ENCODE measurements at places on chromosomes 4 and X.

DNA sequence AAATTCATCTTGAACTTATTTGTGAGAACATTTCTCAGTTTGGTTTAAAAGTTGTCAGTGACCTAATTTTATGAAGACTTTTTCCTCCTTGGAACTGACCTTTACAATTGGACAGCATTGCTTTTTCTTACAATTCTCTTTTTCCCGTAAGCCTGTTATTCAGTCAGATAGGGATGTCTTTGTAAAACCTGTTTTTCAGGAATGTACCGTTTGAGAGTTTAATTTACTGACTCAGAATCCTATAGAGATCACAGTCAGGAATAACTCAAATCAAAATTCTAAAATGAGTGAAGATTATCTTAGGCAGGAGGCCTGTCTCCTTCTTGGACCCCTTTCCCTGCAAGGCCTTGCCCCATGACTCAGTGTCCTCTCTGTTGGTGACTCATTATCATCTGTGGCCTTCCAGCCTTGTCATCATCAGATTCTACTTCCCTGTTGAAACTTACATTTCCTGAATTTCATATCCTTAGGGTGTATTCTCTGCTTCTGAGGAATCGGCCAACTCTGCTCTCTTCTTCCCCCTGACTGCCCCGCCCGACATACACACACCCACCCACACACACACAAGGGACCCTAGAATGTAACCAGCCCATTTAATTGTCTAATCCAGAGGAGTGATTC, 99.8 kb downstream of the ARHGAP10 start:
- DNase-seq: peak; percentile 29

- DNase-seq: no peak
Measured at GRCh38 chrX:143287236-143287635, 230.0 kb downstream of the SPANXN3 start.

- DNase-seq: no peak
Measured at GRCh38 chrX:111035256-111035655, 60.7 kb upstream of the PAK3 start.

- DNase-seq: no peak
Measured at GRCh38 chr4:16192057-16192456, 34.2 kb downstream of the TAPT1 start.

DNA sequence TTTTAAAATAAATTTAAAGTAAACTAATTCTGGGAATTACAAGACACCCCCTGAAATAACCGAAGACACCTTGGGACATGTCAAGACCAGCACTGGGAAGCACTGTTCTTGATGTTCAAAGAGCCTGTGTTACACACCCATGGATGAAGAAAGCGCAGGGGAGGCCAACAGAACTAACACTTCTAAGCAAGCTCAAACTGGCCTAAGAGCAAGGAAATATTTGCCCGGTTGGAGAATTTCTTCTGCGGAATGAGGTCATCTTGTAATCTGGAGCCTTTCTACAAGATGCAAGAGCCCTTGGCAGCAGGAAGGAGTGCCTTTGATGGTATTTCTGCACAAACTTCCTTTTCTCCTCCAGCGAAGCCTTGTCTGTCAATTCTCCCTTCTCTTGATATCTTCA, 9.3 kb upstream of the EFHC2 start:
- DNase-seq: no peak

GRCh38 chrX:68421636-68422035, 11.7 kb downstream of the OPHN1 start:
- DNase-seq: no peak

DNA sequence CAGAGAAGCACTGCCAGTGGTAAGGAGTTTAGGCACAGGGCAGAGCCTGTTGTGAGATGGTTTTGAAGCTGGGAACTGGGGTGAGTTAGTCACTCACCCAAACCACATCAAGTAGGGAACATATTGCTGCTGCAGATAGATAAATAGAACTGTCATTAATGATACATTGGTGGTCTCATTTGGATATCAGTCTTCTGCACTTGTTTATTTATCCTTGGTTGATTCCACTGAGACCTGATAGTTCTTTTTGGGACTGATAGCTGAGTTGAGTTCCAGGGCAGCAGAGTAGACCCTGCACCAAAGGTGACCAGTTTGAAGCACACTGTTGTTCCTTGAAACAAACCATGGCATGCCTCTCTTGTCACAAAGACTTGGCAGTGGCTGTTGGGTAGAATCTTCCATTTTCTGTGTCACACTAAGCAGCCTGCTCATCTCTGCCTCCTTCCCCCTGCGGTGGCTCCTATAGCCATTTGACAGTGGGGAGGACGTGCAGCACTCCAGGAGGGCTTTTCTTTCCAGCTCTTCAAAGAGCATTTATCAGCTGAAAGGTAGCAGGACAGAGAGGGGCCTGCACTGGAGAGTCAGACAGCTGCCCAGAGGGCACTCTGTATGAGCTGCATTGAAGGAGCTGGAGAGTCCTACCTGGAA, 59.7 kb upstream of the TMEM164 start:
- no peak for DNase-seq

- peak; percentile 23 for DNase-seq
Measured at GRCh38 chrX:119758731-119759247, 401 bp downstream of the SOWAHD start.

DNA sequence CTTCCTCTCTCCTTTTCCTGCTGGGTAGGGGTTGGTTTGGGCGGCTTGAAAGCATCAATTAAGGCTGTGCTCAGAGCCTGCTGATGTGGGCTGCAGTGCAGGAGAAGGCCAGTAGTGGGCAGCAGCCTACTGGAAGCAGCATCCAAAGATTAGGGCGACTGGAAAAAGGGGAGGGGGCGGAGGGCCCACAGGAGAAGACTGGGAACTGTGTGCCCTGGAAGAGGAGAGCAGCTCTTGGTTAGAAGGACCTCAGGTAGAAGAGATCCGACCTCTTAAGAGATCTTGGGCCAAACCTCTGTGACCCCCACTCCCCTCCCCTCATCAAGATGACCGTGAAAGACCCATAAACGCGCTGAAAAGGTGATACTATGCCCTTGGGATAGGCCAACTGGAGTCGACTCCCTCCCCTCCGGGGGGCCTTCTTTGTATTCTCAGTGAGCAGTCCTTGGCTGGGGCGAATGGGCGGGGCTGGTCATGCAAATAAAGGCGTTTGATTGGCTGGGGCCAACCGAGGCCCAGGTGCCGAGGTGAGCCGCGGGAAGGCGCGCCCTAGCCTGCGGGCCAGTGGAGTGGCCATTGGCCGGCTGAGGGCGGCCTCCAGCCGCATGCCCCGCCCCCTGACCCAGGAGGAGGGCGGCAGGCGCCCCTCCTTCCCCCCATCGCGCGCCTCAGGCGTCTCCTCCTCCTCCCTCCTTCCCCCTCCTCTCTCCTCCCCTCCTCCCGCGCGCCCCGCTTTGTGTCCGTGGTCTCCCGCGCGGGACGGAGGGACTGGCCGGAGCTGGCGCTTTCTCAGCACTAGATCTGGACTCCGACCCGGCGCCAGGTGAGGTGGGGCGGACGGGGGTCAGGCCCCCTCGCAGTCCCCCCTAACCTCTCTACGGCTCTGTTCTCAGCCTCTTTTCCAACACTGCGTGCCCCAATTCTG, 10.1 kb downstream of the DLG3 start:
- DNase-seq: peak; percentile 52

DNA sequence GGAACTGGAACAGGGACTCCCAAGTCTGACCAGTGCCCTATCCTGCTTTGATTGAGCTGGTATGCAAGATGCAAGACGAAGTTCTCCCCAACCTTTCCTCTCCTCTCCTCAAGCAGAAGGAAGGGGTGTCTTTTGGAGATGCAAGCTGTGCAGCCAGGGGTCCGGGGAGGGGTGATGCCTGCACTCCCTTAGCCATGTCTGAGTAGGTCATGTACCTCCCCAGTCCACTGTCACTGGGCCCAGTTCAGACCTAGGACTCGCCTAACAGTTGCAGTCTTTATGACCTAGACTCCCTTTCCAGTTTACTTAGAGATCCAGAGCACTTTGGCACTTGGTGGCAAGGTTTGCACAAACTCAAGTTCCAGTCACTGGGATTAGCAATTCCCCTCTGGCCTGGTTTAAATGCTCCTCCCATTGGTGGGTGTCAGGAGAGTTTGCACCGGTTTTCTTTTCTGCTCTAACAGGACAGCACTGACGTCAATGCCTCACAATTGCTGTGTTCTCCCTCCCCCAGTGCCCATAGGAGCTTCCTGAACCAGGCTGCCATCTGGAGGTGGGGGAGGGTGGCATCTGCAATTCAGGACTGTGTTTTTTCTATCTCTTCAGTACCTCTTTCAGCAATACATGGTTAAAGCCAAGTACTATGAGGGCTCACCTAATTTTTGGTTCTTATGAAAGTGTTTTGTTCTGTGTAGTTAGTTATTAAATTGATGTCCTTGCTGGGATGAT, 782.2 kb downstream of the ARAP2 start:
- no peak for DNase-seq

- no peak for DNase-seq
Measured at GRCh38 chr4:157898836-157899605, 273.8 kb downstream of the GASK1B start.

DNA sequence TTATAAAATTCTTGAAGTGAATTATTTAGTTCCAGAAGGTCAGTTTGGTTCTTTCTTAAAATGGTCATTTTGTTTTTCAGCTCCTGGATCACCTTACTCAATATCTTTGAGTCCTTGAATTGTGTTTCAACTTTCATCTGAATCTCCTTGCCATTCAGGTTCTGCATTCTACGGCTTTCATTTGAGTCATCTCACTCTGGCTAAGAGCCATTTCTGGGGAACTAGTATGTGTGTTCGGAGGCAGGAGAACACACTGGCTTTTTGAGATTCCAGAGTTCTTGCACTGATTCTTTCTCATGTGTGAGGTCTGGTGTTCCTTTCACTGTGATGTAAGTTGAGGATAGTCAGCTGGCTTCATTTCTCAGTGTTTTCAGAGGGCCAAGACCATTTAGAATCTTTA, 708.4 kb upstream of the FRG1 start:
- DNase-seq: no peak

DNA sequence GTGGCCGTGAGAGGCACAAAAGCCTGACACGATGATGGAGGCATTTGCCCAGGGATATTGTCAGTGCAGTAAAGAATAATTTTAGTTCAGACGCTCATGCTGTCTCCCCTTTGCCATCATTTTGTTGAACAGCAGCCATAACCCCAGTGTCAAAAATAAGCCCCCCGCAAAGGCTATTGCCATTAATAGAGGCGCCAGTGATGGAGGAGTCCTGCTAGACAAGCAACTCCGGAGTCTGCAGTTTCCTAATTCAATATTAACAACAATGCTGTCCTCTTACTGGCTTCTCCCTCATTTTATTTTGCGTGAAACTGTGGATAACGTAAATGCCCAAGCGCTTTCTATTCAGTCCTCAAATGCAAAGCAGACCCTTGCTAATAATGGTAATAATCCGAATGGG, 603 bp upstream of the SMS start:
- no peak for DNase-seq

- no peak for DNase-seq
Measured at GRCh38 chrX:77009691-77010090, 437.5 kb upstream of the FGF16 start.

- DNase-seq: no peak
Measured at GRCh38 chr4:1458581-1458980, 52.3 kb upstream of the NKX1-1 start.

GRCh38 chrX:108025954-108026600, 18.8 kb upstream of the VSIG1 start:
- DNase-seq: no peak

DNA sequence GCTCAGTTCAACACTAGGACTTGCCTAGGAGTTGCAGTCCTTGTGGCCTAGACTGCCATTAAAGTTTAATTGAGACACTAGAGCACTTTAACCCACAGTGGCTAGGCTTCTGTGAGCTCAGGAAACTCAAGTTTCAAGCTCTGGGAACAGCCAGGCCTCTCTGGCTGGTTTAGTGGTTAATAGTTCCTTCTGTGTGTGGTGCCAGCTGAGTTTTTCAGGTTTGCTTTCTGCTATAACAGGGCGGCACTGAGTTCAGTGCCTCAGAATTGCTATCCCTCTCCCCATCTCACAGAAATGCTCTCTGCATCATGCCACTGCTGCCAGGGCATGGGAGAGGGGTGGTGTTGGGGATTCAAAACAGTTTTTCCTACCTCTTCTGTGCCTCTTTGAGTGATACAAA, 15.9 kb downstream of the MMAA start:
- DNase-seq: no peak

DNA sequence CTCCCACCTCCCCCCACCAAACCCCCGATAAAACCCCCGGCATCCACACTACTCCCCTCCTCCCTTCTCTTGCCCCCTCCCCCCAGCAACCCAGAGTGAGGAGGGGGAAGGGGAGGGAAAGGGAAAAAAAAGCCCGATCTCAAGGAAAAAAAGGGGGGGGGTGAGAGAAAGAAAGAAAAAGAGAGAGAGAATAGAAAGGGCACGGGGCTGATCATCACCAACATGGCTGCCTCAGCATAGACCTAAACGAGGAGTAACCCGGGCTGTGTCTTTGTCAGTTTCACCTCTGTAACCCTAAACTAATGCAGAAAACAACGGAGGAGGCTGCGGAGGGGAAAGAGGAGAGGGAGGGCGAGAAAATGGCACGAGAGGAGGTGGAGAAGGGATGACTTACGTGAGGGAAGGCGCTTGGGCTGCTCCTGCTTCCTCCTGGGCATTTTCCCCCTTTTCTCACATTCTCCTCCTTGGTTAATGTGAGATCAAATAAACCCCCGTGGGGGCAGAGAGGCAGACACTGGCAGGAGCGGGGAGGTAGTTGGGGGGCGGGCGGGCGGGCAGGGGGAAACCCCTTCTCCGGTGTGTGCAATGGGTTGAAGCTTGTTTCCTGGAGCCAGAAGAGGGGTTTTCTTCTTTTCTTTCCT, 532 bp downstream of the ZNF827 start:
- DNase-seq: peak; percentile 12

- no peak for DNase-seq
Measured at GRCh38 chr4:164997324-164997723, 19.9 kb upstream of the TRIM61 start.

DNA sequence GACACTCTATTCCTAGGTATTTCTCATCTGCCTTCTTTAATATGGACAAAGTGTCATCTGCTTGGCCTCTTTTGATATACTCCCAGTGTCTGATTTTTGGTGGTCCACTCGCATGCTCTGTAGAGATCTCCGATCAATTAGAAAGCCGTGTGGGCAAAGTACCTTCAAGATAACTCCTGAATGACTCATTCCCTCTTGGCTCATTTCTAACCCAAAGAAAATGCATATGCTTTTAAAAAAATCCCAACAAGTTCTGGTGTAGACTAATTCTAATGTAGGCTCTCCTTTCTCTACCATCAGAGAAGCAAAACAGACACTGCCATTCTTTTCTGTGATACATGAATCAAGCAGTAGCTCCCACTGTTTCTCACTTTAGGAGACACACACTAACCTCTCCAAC, 714.9 kb upstream of the ADGRL3 start:
- no peak for DNase-seq

DNA sequence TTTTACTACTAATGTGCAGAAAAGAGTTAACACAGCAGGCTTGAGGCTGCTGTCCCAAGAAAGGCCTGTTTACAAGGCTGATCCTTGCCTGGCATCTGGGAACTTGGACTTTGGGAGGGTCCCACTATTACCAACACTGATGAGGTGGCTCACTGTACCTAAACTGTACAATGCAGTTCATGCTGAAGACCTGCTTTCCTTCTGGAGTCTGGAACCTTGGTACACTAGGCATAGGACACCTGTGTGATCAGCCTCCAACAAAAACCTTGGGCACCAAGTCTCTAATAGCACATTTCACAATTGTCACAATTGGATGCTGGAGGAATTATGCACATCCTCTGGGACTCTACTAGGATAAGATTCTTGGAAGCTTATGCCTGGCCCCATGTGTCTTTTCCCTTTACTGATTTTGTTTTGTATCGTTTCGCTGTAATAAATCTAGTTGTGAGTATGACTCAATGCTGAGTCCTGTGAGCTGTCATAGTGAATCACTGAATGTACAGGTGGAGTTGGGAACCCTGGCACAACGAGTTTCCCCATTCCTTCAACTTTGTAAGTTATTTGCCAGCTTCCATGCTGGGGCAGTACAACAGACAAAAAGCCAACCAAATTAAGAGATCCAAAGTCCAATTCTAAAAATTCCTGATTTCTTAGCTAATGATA, 45.9 kb downstream of the TEC start:
- no peak for DNase-seq

Data from heart right ventricle (tissue), 16 donors.